ENCODE measurements at places on chromosomes 3 and 15.

- DNase-seq = no peak
These were observed 50.3 kb upstream of the ACAN start for GRCh38 chr15:88752951-88753350.

- DNase-seq = no peak
These were observed 19.0 kb downstream of the CISH start for GRCh38 chr3:50592568-50592967.

- DNase-seq = no peak
These were observed 139.5 kb downstream of the MAGI1 start for GRCh38 chr3:65899226-65899625.

DNA sequence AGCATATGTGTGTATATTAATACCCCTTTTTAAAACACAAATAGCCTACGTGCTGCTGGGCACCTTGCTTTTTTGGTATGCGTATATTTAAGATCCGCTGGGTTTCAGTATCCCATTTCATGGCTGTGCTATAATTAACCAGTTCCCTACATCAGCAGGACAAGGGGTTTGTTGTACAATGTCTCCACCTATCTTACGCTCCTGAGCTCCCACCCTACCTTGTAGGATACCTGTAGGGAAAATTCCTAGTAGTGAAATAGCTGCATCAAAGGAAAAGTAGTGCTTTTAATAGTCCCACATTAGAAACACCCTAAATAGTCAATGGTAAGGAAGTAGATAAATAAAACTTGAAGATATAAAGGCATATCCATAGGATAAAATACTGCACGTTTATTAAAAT, 1.4 kb downstream of the MAP6D1 start:
- no peak for DNase-seq

- peak; percentile 77 for DNase-seq
These were observed 13.0 kb upstream of the CSK start for GRCh38 chr15:74768771-74769342.

DNA sequence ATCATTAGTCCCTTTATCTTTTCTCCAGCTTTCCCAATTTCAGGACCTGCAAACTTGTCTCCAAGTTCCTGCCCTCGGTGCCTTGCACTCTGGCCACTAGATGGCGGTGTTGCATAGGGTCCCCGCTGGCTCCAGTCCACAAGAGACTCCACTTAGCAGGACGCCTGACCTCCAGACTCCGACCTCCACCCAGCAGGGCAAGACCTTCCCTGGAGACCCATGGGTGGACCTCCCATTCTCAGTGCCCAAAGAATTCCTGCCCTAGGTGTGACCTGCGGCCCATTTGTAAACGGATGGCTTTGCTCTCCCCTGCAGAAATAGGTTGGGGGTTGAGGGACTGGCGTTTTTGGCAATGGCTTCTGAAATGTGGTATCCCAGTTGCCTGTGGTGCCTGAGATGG, 82.6 kb downstream of the LSM3 start:
- peak; percentile 90 for DNase-seq

DNA sequence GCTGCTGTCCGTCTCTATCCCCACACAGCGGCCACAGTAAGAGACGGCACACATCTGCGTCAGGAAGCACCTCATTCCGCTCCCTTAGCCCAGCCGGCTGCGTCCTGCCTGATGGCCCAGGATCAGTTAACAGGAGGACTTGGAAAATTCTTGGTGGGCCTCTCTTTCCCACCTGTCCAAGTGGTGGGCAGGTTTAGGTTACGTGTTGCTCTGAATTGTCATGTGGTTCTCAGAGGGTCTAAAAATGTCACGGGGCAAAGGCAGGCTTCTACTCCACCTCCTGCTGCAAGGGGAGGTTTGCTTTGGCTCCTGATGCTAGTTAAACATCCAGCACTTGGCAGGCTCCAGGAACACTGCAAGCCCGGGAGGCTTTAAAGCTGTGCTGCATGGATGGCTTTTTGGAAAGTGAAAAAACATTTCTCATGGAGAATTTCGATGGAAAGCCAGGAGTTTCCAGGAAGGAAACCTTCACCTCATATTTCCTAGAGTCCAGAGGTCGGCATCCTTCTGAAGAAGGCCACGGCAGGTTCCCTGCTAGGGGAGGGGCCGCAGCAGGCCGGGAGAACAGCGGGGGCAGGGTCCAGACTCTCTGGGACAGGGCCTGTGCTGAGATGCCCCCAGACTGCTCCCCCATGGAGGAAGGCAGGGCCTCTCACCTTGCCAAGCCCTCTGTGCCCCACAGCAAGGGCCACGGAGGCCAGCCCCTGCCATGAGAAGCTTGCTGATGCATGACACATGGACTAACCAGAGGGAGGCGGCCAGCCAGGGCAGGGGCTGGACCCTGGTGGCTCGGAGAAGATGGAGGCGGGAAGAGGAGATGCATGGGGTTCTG, 10.8 kb downstream of the CTSH start:
- DNase-seq = no peak

DNA sequence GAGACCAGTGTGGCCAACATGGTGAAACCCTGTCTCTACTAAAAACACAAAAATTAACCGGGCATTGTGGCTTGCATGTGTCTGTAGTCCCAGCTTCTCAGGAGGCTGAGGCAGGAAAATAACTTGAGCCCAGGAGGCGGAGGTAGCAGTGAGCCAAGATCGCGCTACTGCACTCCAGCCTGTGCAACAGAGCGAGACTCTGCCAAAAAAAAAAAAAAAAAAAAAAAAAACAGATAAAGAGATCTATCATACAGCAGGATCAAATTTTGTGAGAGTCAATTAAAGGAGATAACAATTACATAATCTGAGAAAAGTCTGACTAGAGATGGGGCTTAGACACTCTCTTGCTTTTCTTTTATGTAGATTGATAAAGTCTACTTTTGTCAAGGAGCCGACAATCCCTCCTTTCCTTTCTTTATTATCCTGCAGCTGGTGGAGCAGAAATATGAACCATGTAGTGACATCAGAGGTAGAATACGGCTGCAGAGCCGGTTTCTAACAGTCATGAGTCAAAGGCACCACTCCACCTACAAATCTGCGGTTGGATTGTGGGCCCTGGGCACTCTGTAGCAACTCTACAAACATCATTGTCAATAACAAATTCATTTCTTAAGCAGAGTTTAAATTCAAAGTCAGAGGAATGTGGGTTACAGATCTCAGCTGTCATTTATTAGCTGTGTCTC, 9.0 kb downstream of the C2CD4A start:
- no peak for DNase-seq
